Stimulated activated CD8-positive, alpha-beta memory T cell treated with anti-CD3 and anti-CD28 coated beads, Interleukin-12 subunit alpha, Interleukin-12 subunit beta, amount 100 ng/mL, for 1 hour (primary cell): ENCODE measurements at places on chromosomes 2 and 18.

DNA sequence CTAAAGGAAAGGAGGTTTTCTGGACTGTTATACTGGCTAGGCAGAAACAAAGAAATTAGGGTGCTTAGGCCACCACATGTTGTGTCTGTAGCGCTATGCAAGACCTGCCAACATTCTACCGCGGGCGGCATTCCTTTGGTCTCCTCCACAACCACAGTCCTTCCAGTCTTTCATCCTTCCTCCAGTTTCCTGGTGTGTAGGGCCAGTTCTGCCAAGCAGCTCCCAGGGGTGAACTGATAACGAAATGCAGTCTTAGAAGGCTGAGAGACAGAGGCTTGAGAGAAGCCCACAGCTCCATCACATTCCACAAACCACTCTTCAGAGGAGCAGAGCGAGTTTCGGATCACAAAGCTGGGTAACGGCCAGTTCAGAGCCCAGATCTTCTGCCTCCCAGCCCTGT lies 19.5 kb upstream of the CXXC1 start:
- no peak for DNase-seq

- no peak for DNase-seq
Observed at GRCh38 chr2:205500065-205500464, 182.2 kb upstream of the NRP2 start.

- DNase-seq, result no peak
Observed at GRCh38 chr2:27727257-27727656, 44.3 kb upstream of the MRPL33 start.

DNA sequence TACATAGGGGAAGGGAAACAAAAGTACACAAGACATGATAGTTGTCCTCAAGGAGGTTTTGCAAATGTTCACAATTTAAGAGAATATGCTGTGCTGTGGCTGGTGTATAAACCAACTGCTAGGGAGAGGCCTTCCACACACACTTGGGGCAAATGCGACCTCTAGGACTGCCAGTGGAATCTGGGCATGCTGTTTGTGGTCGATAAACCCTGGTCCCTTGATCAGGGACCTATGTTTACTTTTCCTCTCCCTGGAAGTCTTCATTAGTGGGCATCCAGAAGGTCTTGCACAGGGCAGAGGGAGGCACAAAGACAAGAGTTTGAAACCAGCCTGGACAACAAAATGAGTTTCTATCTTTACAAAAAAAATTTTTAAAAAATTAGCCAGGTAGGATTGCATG lies 7.3 kb upstream of the IL1B start:
- no peak for DNase-seq

DNA sequence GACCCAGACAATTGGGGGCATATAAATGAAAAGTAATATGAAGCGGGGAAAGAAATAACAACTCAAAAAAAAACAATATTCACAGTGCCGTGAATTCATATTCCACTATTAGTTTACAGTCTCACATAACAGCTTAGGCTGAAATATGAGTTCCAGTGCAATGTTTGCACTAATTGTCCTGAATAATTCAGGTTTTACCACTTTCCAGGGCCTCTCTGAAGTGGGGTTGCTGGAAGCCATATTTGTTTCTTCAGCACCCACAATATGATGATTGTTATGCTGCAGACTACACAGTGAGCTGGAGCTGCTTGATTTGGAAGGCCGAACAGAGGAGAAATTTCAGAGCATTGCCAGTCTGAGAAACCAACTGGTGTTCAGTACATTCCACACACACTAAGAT lies 894.5 kb upstream of the ACVR2A start:
- DNase-seq, result no peak

DNA sequence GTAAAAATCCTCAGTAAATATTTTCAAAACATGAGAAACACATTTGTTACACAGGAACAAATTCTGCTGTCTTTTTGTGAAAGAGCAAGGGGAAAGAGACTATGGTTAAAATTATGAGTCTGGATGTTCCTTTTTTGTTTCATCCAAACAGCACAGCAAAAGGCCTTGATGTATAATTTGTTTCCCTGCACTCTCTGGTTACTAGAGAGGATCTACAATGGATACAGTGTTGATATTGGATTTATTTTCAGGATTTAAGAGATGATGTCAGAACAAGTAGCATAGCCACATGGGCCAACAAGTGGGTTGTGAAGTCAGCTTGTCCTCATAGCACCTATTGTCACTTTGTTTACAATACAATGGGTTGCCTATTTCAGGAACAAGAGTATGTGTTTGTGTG lies 11.3 kb upstream of the ERBB4 start:
- DNase-seq, result no peak

DNA sequence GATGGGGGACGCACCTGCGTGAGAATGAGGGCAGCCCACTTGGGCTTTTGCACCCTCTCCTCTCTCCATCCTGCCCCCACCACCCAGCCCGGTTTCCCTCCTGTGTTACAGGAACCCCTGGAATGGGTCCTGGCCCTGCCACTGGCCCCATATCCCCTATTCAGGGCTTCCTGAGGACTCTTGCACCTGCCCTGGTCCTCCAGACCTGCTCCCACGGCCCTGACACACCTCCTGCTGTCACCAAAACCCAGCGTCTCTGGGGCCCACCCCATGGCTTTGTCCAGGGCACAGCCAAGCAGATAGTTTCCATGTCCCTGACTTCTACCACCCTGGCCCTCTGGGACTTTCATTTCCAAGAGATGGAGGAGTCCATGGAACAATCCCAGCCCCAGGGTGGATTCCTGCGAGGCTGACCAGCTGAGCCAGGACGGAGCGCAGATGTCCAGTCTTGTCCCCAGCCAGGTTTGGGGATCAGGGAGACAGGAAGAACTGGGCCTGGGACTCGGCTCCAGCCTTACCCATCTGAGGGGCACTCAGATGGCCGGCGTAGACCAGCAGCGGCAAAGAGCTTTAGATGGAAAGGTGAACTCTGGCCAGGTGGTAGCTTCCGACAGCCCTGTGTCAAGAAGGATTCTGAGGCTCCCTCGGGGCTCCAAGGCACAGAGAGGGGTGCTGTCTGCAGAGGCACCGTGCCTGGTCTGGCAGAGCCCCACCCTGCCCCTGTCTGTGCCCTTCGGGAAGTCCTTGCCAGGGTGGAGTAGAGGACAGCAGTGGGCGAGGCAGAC lies 12.0 kb downstream of the GPR35 start:
- DNase-seq, result no peak

GRCh38 chr2:401019-401679 lies 113.3 kb upstream of the ALKAL2 start:
- DNase-seq, result no peak

DNA sequence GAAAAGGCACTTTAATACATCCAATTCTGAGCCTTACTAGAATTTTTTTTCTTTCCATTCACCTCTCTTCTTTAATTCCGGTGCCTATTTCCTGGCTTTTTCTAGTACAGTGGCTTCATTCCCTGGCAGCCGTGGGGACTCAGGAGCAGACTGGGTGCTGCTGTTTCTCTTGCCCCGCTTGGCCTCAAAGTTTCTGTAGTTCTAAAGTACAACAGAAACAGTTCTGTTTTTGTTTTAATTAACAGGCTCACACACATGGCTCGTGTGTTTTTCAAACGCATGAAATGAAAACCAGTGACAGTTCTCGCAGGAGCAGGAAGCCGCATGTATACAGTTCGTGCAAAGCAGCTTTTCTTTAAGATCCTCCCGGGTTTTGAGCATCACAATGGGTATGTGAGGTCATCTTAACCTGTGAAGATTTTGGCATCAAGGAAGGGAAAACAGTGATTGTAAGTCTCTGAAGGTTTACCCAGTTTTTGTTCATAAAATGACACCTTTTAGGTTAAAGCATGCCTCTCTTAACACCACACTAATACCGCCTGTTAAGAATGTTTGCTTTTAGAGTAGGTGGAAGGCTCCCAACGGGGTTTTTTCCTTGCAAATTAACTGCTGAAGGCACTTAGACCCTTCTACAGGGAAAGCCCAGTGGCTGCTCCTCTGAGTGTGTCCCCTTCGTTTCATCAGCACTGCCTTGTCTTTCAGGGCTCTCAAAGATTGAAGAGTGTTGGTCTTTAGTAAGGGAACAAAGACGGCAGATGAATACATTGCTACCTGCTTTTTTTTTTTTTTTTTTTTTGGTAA lies 5.8 kb downstream of the FZD7 start:
- DNase-seq, result no peak

- DNase-seq, result no peak
Observed at GRCh38 chr2:121505986-121506586, 24.6 kb upstream of the RNU4ATAC start.

- no peak for DNase-seq
Observed at GRCh38 chr2:179538406-179539123, 273.9 kb upstream of the SESTD1 start.

DNA sequence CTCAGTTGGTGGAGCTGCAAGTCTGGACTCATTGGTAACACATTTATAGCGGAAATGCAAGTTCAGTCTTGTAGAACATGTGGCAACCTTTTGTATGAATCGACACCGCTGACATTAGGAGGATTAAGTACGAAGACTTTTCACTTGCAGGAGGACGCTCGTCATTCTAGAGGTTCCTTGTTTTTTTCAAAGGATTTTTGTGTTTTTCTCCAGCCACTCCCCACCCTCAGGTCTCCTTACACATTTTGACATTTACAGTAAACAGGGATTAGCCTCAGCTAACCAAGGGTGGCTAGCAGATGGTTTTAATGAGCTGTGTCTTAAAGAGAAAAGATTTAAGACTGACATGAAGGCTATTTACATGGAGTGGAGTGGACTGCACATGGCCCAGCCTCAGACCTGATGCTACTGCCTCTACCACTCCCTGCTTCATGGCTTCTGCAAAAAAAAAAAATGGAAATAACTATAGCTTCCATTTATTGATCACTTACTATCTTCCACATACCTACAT lies 173.8 kb downstream of the TRIB2 start:
- DNase-seq, result no peak

- no peak for DNase-seq
Observed at GRCh38 chr2:181814057-181814491, 77.5 kb upstream of the ITPRID2 start.

DNA sequence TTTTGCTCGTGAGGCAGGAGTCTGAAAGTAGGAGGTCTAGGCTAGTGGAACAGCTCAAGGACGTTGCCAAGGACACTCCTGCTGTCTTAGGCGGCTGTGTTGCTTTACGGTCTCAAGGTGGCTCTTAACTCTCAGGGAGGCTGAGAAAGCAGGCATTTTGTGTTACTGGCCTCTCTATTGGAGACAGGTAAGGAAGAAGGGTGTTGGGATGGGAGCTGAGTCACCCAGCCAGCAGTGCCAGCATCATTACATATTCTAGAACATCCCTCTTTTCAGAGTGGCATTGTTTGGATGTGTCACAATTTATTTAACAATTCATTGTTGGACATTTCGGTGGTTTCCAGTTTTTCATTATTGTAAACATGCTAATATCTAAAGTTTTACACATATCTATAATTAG lies 30.8 kb upstream of the TMEM214 start:
- no peak for DNase-seq

DNA sequence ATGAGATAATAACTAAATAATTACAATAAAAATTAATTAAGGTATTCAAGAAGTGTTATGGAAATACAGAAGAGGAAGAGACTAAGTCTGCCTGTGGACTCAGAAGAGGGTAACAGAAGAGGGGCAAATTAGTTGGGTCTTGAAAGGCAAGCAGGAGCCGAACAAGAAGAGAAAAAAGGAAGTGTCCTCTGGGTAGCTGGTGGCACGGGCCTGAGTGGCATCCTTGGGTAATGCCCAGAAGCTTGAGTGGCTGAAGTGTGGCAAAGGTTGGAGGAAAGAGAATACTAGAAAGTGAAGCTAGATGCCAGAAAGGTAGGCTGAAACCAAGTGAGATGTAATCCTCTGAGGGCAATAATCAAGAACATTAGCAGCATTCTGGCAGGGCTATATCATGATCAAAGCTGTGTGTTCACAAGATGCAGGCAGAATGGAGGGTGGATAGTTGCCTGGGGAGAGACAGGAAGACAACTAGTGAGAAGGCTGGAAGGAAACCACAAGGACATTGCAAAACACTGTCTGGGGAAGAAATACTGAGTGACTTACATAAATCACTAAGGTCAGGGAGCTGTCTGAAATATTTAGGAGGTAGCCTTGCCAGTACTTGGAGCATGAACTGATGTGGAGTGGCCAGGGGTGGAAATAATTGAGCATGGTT lies 16.2 kb downstream of the DOCK10 start:
- no peak for DNase-seq

- no peak for DNase-seq
Observed at GRCh38 chr18:48992791-48993555, 42.2 kb upstream of the SMAD7 start.

DNA sequence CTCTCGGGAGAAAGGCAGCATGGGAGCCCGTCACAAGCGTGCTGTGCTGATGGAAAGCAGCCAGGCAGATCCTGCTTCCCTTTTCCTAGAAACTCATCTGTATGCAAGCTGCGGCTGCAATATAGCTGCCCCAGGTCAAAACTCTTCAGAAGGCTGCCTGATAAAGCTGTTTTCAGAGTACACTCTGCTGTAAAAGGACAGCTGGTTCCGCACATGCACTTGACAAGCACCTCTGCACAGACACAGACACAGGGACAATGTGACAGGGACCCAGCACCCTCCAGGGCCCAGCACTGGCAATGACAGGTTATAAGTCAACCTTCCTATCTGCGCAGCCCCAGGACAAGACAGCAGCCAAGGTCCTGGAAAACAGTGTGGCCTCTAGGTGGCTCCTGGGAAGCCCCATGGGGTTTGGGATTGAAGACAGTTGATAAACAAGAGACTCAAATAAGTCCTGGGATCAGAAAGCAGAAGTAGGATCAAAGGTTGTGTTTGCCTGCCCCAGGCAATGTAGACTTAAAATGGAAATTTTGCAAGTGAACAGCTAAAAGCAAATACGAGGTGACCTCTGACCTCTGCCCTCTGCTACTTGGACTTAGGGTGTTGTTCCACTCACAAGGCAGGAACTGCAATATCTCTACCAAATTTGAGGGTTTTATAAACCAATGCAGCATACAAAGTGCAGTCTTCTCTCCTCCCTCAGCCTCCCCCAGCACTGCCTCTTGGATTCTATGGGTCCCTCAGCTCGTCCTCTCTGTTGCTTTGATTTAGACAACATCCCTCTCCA lies 16.9 kb downstream of the SLC66A2 start:
- DNase-seq, result no peak
